Activated CD4-positive, alpha-beta T cell treated with anti-CD3 and anti-CD28 coated beads, Interleukin-2, amount 50 U/mL, for 24 hours (primary cell): ENCODE measurements at places on chromosomes 3 and 15.

DNA sequence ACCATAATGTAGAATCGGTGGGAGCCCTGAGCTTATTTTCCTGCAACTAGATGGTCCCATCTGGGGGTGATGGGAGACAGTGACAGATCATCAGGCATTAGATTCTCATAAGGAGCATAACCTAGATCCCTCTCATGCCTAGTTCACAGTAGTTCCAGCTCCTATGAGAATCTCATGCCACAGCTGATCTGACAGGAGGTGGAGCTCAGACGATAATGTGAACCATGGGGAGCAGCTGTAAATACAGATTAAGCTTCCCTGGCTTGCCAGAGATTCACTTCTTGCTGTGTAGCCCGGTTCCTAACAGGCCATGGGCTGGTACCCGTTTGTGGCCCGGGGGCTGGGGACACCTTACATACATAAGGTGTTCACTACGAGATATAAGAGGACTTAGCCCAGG lies 67.5 kb upstream of the LRRFIP2 start:
- DNase-seq = no peak

GRCh38 chr15:84151205-84151931 lies 84.2 kb upstream of the GOLGA6L4 start:
- no peak for DNase-seq

GRCh38 chr15:39642011-39642640 lies 61.2 kb downstream of the THBS1 start:
- DNase-seq = no peak

DNA sequence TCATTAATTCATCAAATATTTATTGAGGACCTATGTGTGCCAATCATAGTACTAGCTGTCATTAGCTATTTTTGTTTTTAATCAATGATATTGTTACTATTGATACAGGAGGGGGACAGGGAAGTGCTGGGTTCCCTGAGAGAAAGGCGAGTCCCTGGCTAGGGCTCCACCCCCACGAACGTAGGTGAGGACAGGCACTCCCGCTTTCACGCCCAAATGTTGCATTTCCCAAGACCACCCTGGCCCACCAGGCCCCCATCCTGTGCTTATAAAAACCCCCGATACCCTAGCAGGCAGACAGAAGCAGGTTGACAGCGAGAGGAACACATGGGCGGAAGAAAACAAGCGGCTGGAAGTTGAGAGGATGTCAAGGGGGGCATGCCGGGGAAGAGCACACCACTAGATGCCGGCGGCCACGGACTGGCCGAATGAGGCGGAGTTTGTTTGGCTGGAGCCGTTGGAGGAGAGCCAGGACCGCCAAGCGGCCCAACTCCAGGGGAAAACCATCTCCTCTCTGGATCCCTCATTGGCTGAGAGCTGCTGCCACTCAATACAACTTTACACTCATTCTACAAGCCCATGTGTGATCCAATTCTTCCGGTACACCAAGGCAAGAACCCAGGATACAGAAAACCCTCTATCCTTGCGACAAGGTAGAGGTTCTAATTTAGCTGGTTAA lies 798.7 kb upstream of the SEMA6D start:
- DNase-seq = no peak

DNA sequence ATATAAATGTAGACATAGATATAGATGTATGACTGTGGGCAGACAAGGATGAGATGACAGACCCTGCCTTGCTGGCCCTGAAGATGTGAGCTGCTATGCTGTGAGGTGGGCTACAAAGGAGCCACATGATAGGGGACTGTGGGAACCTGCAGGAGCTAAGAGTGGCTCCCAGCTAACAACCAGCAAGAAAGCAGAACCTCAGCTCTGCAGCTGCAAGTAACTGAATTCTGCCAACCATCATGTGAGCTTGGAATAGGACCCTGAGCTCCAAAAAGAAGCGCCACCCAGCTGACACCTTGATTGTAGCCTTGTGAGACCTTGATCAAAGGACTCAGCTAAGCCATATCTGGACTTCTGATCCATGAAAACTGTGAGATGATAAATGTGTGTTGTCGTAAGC lies 123.3 kb upstream of the GRM7 start:
- no peak for DNase-seq

- no peak for DNase-seq
Measured at GRCh38 chr15:32030795-32031194, 480 bp downstream of the CHRNA7 start.

GRCh38 chr3:43243590-43244587 lies 42.5 kb upstream of the SNRK start:
- no peak for DNase-seq

DNA sequence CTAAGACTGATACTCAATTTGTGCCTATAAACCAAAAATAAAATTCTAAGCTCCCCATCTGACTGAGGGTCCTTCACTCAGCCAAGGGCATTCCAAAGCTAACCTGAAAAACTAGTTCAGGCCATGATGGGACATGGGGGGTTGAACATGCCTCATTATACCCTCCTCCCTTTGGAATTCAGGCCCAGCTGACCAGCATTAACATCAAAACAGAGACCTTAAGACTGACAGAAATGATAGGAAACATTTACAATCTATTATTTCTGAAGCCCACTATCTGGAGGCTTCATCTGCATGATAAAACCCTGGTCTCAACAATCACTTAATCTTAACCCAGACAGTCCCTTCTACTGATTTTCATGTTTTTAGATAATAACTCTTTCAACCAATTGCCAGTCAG lies 140.4 kb downstream of the ANO10 start:
- no peak for DNase-seq

- DNase-seq = no peak
Measured at GRCh38 chr15:57054204-57054750, 135.8 kb downstream of the TCF12 start.

- DNase-seq = no peak
Measured at GRCh38 chr3:123072152-123072551, 5.3 kb downstream of the PDIA5 start.

- DNase-seq = no peak
Measured at GRCh38 chr3:138344754-138345153, 3.6 kb upstream of the MRAS start.

GRCh38 chr15:89985111-89985510 lies 16.0 kb upstream of the ZNF710 start:
- DNase-seq = no peak

- no peak for DNase-seq
Measured at GRCh38 chr15:99312794-99313193, 61.5 kb downstream of the LRRC28 start.

DNA sequence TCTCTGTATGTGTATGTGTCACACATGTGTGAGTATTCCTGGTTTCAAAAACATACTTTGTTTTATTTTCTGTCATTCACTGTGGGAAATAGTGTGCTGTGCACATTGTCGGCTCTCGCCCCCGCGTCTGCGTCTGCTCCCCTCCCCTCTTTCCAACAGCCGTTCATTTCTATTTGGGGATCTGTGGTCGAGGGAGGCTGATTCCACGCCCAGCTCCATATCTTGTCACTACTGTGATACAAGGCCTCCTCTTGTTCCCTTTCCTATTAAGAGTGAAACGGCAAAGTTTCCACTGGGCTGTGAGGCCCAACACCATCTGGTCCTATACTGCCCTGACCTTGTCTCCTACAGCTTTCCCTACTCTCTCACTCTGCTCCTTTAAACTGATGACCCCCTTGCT lies 172.5 kb upstream of the LRIG1 start:
- no peak for DNase-seq

DNA sequence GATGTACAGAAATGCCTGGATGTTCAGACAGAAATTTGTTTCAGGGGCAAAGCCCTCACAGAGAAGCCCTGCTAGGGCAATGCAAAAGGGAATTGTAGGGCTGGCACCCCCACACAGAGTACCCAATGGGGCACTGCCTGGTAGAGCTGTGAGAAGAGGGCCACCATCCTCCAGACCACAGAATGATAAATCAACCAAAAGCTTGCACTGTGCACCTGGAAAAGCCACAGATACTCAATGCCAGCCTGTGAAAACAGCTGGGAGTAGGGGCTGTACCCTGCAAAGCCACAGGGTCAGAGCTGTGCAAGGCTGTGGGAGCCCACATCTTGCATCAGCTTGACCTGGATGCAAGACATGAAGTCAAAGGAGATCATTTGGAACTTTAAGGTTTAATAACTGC lies 477.9 kb upstream of the NECTIN3 start:
- DNase-seq = no peak

DNA sequence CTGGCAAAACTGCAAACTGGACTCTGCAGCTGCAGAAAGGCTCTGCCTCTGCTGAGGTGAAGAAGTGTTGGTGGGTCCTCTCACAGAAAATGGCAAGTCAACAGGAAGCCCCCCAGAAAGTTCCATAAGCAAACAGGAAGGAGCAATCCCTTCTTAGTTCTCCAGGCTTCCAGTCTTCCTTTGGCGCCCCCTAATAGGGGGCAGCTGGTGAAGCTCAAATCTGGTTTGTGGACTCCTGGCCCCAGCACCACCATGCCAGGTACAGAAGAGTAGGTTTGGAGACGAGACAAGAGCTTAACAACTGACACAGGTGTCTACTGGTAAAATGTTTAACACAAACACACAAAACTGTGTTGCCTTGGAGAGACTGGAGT lies 35.5 kb downstream of the LEO1 start:
- no peak for DNase-seq

GRCh38 chr15:89483079-89483478 lies 13.3 kb downstream of the RHCG start:
- no peak for DNase-seq

DNA sequence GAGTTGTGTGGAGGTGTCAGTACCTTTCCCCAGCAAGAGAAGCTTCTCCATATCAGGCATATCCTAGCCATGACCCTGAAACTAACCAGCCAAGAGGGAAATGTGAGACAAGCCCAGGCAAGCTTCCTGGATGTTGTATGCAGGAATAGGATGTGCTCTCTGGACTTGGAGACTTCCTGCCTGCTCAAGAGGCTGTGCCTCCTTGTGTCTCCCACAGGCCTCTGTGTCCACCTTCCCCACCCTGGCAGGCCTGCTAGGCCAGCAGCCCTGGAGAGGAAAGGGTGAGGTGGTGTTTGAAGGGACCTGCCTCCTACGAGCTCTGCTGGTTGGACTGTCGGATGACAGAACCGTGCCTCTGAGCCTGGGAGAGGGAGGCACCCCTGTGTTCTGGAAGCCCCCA lies 2.1 kb upstream of the DYNLT2B start:
- no peak for DNase-seq

GRCh38 chr15:74390647-74391288 lies 23.3 kb upstream of the CYP11A1 start:
- DNase-seq = no peak

- no peak for DNase-seq
Measured at GRCh38 chr3:47392933-47393332, 12.1 kb downstream of the PTPN23 start.

GRCh38 chr15:63372018-63372705 lies 9.5 kb downstream of the CA12 start:
- no peak for DNase-seq

GRCh38 chr3:105431200-105431599 lies 64.5 kb downstream of the ALCAM start:
- no peak for DNase-seq

DNA sequence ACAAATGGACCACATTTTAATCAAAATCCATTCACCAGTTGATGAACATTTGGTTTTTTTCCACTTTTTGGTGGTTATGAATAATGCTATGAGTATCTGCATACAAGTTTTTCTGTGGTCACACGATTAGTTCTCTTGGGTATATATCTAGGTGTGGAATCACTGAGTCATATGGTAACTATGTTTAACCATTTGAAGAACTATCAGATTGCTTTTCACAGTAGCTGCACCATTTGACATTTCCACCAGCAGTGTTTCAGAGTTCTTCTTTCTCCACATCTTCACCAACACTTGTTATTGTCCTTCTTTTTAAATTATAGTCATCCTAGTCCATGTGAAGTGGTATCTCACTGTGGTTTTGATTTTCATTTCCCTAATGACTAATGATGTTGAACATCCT lies 33.3 kb upstream of the ATG7 start:
- no peak for DNase-seq

DNA sequence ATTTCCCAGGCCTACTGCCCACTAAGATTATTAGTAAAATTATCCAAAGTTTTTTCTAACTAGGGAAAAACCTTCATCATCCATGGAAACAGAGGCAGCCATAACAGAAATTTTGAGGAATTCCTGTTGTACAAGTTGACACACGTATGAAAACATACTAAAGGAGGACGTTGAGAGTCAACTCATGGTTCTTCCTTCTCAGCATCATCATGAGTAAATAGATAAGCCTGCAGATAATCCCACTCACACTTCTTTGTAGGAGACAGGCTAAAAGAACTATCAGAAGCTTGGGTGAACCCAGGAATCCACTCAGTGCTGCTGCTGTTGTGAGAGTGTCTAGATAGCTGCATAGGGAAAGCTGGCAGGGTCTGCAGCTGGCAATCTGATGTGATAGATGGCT lies 694.8 kb upstream of the NR2F2 start:
- DNase-seq = no peak

GRCh38 chr3:131960324-131960723 lies 74.5 kb downstream of the CPNE4 start:
- no peak for DNase-seq

- no peak for DNase-seq
Measured at GRCh38 chr3:188036375-188037194, 117.4 kb upstream of the LPP start.

DNA sequence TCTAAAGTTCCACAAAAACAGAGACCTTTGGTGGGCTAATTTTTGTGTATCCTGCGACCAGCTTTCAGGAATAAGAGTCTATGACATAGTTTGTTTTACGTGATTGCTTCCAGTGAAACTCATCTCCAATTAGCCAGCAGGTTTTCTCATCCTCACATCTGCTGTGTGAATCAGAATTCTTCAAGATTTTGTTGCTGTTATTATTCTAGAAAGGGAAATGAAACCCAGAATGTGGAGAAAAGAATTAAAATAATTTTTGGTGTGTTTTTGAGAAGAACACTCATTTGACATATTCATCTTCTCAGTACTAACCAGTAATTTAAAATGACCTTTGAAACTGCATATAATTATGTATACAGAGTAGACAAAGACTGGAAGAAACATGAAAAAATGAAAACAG lies 175.9 kb downstream of the USP13 start:
- no peak for DNase-seq

- no peak for DNase-seq
Measured at GRCh38 chr3:180085122-180085710, 48.5 kb upstream of the PEX5L start.

DNA sequence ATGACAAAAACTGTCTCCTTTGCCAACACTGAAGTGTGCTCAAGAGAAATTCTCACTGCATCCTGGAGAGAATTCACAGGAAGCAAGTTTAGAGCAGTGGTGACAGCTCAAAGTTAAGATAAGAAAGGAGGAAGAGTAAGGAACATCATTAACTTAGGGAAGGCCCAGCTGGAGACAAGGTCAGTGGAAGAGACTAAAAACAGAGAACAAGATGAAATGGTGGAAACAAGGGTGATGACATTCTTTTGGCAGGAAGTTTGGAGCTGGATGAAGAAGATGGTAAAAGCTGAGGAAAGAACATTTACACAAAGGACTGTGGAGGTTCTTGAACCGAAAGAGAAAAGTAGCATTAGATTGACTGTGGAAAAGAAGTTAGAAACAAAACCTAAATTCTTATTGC lies 6.7 kb upstream of the SUCLG2 start:
- no peak for DNase-seq

- DNase-seq = no peak
Measured at GRCh38 chr3:51710631-51711351, 3.9 kb downstream of the GRM2 start.
